Inflammatory macrophage treated with lipopolysaccharide for 4 hours (primary cell): ENCODE measurements at places on chromosomes 4 and X.

- peak; percentile 61 for DNase-seq
Observed at GRCh38 chrX:81390237-81390636, 188.3 kb downstream of the SH3BGRL start.

DNA sequence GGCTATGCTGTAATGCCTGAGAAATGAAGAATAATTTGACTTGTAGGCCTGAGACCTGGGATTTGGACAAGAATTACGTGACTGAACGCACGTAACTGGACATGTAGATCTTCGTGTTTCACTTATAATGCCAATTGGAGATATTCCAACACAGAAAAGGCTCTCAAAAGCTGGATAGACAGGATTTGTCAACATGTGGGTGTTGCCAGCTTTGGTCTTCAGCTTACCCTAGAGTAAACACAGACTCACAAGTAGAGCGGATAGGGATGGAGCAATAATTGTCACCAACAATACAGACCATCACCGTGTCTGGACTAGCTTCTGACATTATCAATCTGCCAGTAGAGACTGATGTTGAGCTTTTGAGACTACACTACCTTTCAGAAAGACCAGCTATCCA, 1511.0 kb upstream of the ADGRL3 start:
- DNase-seq, result no peak

DNA sequence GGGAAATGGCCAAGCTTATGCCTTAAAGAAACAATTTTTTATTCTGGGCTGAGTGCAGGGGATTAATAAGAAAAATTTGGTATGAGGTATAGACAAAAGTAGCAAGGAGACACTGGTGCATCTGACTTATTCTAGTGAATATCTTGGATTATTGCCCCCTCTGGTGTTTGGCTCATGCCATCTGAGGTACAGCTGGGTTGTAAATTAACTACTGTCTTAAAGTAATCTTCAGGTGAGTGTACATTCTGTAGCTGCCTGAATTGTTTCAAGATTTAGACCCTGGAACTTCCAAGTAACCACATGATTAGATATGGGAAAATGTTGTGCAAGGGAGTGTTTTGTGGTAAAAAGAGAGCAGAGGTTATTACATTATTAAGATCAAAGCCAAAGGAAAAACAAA, 988.7 kb downstream of the FAM133A start:
- no peak for DNase-seq

- DNase-seq, result peak; percentile 58
Observed at GRCh38 chr4:121182296-121182695, 18.2 kb upstream of the TNIP3 start.

GRCh38 chr4:20612313-20612712, 87.9 kb upstream of the PACRGL start:
- DNase-seq, result no peak

DNA sequence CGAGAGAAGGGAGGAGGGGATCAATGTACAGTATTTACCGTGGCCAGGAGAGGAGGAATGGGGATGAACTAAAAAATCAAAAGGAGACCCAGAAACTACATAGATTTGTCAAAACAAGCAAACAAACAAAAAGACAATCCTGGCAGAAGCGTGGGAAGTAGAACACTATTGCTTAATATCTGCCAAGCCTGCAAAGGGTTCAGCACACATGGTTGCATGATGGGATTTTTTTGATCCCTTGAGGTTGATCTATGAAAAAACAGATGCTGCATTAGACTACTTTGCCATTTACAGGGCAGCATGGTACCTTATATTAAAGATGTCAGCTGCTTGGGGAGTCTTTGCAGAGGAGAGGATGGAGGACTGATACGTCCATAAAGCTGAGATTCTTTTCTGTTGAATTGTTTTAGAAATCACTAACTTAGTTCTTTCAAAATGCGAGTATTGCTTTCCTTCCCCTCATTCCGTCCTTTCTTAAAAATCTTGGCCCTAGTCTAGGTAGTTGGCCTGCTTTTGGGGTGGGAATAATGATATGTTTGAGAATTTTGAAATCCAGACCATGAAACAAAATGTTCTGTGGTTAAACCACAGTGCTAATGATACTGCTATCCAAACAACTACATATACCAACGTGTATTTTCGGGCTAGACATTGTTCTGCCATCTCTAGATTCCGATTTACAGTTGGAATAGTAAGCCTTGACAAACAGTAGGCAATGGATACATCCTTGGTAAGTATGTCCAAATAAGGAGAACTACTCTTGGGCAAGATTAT, 39.6 kb upstream of the TMEM150C start:
- peak; percentile 7 for DNase-seq

DNA sequence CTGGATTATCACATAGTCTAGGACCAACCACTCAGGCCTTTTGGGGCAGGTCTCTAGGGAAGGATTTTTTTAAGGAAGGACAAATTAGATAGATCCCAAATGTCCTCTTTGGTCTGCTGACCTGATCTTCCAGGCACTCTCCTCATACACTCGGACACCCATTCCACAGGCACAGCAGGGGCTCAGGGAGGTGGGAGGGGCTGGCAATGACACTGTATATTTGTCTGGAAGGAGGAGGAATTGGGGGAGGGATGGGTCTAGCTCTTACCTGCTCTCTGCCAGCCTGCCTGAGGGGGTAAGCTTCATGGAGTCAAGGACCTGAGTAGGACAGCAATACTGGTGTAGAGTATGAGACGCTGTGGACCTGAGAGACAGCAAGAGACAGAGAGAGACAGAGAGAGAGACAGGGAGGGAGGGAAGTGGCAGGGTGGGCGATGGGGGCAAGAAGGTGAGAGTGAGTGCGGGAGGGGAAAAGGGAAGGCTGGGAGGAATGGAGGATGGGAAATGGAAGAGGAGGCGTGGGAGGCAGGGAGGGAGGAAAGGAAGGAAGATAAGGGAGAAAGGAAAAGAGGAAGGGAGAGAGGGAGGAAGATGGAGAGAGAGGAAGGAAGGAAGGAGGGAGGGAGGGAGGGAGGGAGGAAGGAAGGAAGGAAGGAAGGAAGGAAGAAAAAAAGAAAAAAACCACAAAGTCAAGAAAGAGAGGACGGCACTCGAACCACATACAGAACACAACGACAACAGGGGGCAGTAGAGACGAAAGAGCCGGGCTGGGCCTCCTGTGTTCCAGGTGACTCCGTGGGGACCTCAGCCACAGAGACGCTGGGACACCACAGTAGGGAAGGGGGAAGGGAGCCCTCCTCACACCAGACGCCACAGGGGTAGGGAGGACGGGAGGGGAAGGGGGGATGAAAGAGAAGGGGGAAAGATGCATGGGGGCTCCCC, 1.8 kb downstream of the IQSEC2 start:
- DNase-seq, result no peak

- DNase-seq, result peak; percentile 57
Observed at GRCh38 chr4:80173401-80173800, 23.9 kb upstream of the PRDM8 start.

GRCh38 chr4:93061826-93062225, 758.1 kb downstream of the GRID2 start:
- DNase-seq, result no peak

DNA sequence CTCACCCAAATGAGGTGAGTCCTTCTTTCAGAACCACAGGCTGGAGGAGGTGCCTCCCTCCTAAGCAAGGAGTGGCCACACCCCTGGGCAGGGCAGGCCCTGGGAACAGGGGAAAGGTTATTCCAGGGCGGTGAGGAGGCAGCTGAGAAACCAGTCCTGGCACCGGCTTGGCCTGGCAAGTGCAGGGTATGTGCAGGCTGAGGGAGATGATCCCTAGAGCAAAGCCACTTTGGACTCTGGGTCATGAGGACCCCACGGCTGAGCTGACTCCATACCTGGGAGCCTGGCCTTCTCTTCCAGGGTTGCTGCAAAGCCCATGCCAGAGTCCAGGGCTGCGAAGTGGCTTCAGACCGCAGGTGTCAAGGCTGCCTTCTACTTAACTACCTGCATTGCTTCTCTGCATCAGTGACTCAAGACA, 49.5 kb upstream of the HELT start:
- no peak for DNase-seq

DNA sequence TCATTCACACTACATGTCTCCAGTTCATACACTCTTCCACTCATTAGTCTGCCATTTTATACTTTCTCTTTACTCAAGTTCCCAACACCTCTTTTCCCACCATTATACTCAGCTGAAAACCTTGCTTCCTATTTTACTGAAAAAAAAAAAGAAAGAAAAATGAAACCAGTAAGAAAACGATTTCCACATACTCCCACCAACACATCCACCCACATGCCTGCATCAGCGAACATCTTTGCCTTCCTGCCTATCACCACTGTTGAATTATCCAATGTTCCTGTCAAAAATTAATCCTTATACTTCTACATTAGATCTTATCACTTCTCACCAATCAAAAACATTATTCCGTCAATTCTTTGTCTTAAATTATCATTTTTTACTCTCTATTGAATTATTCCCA, 188.1 kb upstream of the FAM241A start:
- peak; percentile 76 for DNase-seq

DNA sequence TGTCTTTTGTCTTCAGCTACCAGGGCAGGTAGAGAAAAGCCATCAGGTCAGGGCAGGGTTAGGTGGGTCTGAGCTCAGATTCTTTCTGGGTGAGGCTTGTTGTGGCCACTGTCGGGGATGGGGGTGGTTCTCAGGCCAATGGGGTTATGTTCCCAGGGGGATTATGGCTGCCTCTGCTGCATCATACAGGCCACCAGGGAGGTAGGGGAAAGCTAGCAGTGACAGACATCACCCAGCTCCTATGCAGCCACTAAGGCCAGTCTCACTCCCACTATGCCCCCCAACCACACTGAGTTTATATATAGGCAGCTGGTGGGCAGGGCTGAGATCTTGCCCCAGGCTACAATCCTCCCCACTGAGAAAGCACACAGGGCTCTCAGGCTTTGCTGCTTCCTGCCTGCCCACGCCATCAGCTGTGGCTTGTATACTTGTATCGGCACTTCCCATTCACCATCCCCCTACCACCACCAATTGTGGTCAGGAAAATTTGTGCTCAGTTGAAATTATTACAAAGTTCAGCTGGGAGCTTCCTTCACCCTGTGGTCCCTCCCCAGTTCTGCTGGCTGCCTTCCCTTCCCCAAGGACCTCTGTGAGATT, 72.6 kb upstream of the PTPN13 start:
- DNase-seq, result peak; percentile 50

- no peak for DNase-seq
Observed at GRCh38 chr4:42296196-42296595, 101.1 kb upstream of the SHISA3 start.

DNA sequence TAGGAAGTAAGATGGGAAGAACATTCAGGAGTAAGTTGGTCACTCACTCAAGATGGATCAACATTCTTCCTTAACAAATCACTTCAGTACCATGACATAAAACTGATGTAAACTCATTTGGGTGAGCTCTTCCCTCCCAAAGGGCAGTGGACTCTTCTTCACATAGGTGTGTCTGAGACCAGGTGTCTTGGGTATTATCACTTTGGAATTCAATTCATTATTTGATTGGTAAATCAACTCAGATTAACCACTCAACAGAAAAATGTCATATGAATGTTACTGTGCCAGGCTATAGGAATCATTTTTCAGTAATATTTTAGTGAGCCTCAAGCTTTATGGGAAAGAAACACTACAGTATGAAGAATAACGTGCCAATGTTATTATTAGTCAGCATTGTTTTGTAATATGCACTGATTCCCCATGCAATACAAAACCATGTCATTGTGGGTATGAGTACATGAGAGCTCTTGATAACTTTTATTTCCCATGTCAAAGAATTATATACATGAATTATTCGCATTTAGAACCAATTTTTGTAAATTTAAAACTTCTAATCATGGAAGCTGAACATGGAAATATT, 58.6 kb upstream of the ETNPPL start:
- DNase-seq, result no peak

GRCh38 chr4:141957416-141957815, 321.0 kb downstream of the IL15 start:
- DNase-seq, result no peak

DNA sequence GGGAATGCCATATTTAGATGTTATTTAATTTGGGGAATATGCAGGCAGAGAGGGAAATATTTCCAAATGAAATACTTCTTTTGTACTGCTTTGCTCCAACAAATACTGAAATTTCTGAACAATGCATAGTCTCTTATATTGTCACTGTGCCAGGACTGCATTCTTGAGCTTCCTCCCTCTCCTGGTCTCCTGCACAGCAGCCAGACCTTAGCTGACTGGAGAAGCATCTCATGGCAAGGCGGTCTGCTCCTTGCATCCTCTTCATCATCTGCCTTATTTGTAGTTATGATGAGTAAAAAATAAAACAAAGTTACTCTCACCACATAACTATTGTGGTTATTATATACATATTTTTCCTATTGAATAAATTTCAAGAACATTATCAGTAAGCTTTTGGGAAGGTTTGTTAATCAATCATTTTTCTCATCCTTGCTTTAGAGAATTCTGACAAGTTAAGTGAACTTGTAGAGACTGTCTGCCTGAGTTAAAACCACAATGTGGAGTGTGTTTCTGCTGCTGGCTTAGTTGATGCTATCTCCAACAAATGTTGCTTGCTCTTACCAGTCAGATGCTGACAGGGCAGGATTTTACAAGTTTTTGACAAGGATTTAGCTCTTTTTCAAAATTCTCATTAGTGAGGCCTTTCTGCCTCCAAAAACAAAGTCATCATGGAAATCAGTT, 153.6 kb downstream of the SOWAHB start:
- DNase-seq, result no peak

DNA sequence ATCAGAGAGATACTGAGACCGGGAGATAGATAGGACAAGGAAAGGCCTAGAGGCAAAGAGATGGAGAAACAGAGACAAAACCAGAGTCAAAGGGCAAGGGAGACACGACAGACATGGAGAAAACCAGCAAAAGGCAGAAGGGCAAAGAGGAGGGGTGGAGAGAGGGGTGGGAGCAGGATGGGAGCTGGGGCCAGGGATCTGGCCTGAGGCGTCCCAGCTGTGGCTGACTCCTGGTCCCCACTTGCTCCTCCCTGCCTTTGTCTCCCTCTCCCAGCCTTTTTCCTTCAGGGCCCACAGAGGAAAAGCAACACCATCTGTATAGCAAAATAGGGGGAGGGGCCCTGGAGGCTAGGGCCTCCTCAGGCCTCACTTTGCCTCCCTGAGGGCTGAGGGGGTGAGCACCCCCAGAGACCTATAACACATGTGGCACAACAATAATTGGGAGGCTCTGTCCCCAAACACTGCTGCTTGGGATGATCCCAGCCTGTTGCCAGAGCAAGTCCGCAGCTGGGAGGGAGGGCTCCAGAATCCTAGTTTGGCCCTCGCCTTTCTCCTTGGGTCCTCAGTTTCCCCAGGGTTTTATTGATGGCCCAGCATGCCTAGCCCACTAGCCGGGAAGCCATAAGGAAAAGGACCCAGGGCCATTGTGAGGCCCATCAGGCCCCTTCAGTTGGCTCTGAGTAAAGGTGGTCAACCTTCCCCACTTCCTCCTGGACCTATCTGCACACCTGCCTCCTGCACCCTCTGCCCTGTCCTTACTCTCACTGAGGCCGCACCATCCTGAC, 96.8 kb downstream of the PJA1 start:
- no peak for DNase-seq
